ENCODE measurements at places on chromosomes 6 and 20.

- no peak for DNase-seq
Measured at GRCh38 chr6:47709160-47709559, 10.8 kb downstream of the ADGRF4 start.

- no peak for DNase-seq
Measured at GRCh38 chr20:1998715-1999114, 4.9 kb upstream of the PDYN start.

GRCh38 chr6:35797837-35798526 lies 859 bp upstream of the CLPS start:
- no peak for DNase-seq

GRCh38 chr6:701700-702479 lies 9.0 kb upstream of the EXOC2 start:
- no peak for DNase-seq

- DNase-seq, result no peak
Measured at GRCh38 chr6:40054602-40055001, 120.3 kb upstream of the MOCS1 start.

GRCh38 chr20:18585134-18585533 lies 2.7 kb upstream of the DTD1 start:
- DNase-seq, result no peak

DNA sequence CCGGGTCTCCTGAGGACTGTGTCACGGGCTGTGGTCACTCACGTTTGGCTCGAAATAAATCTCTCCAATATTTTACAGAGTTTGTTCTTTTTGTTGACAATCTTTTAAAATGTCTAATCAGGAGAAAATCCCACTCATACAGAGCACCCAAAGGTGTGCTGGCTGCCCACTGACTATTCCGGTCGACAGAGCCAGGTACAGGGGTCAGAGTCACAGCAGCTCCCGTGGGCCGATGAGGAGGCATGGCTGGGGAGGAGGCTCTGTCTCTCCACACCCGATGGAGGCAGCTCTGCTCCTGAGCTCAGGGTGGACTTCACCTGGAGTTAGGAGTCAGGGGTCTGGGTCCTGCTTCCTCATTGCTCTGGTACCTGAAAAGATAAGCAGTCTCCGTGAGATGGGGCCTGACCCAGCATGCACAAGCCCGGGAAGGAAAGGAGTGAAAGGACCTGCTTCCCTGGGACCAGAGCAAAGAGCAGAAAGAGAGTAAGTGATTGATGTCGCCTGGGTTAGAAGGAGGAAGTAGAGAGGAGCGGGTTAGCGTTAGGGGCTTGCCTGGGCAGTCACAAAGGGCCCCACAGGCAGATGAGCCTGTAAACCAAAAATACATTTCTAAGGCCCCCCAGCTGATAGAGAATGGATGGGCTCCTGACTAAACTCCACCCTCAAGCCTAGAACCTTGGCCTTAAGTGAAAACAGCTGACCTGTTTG lies 53.5 kb upstream of the UNC93A start:
- no peak for DNase-seq

Measured in activated CD4-positive, alpha-beta T cell treated with anti-CD3 and anti-CD28 coated beads, Interleukin-2, amount 50 U/mL, for 1 hour (primary cell).